Left ventricle myocardium superior (tissue), 1 donor: ENCODE measurements at places on chromosomes 3 and 15. TPM values are rescaled to one million over a fixed set of nuclear protein-coding genes. Genes with fewer than 3 reads are reported as not detected.
A peak's percentile ranks its signal among the peaks of the same experiment; 100 is the strongest.

GRCh38 chr3:116474801-116475200 is 29.5 kb upstream of the LSAMP start:
- no peak for DNase-seq

- peak; percentile 52 for DNase-seq
Measured at GRCh38 chr3:43855674-43856299, 165.0 kb downstream of the ABHD5 start.

RFX7 gene
- 7.2 TPM for total RNA-seq

GRCh38 chr3:98763076-98763475 is at the start of gene ST3GAL6:
Gene ST3GAL6 (plus strand): TSS chr3:98763340. CDS start chr3:98768441, 5,101 bp downstream.
- DNase-seq: no peak

DNA sequence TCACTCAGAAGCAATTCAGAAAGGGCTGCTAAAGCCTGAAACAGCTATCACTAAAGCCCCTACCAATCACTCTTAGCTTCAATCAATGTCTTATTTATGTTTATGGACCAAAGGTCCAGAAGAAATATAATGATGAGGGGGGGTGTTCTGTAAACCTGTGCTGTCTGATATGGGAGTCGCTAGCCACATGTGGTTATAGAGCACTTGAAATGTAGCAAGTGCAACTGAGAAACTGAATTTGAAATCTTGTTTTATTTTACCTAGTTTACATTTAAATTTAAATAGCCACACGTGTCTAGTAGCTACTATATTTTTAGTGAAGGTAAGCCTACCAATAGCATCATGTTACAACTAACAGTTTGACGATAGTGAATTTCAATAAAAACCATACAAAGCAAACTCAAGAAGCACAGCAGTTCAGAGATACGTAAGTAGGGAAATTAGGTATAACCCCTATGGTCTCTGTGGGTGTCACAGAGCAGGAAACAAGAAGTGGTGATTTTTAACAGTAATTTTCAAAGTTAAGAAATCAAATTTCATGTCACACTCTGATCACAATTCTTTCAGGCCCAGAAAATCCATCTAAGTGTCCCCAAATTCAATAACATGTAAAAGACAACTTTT is 3.6 kb downstream of the POU1F1 start:
- no peak for DNase-seq

GRCh38 chr15:77027697-77028450 is 32.9 kb downstream of the PSTPIP1 start:
- peak; percentile 56 for DNase-seq

- no peak for DNase-seq
Measured at GRCh38 chr3:123880998-123881561, 3.1 kb downstream of the MYLK start.

DNA sequence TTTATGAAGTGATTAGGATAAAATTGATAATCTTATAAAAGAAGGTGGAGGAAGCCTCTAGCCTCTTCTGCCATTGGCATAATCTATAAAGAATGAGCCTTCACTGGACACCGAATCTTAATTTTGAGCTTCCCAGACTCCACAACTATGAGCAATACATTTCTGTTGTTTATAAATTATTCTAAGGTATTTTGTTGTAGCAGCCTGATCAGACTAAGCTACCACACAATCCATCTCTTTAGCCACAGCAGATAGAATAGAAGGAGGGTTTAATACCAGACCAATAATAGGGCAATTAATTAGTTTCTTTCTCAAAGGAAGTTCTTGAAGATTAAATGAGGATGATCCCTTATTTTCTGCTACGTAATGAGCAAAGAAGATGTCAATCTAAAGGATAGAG is 33.3 kb downstream of the SUCNR1 start:
- DNase-seq: no peak
